AG10803 (cell line): ENCODE measurements at places on chromosomes 7 and 10.

DNA sequence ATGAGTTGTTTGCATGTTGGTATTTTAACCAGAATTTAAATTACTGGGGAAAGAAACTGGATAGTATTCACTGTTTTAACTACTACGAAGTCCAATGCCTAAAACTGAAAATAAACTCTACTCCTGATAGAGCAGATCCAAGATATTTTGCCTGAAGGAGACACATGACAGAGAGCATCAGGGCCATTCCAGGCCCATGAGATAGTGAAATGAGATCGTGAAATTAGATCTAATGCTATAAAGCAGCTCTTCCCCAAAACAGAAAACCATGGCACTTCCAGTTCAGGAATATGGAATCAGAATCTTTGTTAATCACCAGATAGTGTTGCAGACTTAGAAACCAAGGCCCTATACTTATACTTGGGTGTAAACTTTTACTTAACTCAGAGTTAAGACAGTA, 124.3 kb upstream of the CACNA2D1 start:
- no peak for DNase-seq

- DNase-seq, result no peak
Observed at GRCh38 chr10:101080933-101081931, 19.4 kb downstream of the KAZALD1 start.

DNA sequence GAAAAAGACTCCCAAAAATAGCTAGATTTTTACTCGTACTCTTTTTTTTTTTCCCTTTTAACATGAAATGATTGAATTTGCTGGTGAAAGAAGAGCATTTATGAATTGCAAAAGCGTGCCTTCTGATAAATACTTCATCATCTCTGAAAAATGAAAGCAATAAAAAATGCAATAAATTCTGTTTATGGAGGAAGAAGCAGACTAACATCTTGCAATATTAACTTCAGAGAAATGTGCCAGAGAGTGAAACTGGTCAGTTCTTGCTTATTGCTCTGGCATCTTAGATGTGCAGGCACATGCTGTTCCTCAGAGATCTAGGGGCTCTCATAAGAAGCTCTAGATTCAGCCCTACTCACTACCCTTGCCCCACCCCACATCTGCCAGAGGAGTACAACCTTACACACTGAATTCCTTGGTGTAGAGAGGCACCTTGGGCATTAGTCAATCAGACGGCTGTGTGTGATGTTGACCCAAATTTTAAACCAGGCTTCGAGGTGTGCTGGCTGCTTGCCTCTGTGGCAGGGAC, 891.1 kb upstream of the GHITM start:
- DNase-seq, result peak; percentile 1

- no peak for DNase-seq
Observed at GRCh38 chr10:113866551-113867394, 12.3 kb downstream of the NHLRC2 start.

GRCh38 chr10:125548878-125549277, 134.1 kb downstream of the TEX36 start:
- no peak for DNase-seq

- DNase-seq, result peak; percentile 89
Observed at GRCh38 chr7:7564323-7564780, 2.3 kb upstream of the MIOS start.

DNA sequence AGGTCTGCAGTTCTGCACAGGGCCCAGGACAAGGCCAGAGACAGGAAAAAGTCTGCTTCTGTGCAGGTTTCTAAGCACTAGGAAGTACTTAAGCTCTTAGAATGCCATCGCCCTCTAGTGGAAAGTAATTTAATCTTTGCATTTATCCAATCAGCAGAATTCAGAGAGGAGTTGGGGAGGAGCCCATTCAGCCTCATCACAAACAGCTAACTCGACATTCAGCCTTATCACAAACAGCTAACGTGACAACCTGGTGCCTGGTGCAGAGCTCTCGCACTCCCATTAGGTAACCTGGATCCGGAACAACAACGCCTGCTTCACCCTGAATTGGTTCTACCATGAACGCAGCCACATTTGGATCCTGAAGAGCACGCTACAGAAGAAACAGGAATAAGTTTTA, 15.2 kb downstream of the OAT start:
- peak; percentile 79 for DNase-seq

DNA sequence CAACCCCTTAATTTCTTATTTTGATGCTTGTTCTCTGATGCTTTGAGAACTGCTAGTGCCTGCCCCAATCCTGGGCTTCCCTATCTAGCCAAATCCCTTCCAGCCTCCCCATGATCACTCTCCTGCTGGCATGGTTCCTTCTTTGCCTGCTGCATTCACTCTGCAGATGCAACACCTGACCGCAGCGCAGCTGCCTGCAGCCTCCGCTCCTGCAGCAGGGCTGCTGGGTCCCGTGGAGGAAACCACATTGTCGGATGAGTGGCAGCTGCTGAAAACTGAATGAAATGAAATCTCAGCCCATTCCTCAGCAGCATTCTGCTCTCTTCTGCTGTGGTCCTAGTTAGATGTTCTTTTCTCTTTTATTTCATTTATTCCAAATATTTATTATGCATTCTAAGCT, 320.3 kb downstream of the CCDC3 start:
- no peak for DNase-seq

DNA sequence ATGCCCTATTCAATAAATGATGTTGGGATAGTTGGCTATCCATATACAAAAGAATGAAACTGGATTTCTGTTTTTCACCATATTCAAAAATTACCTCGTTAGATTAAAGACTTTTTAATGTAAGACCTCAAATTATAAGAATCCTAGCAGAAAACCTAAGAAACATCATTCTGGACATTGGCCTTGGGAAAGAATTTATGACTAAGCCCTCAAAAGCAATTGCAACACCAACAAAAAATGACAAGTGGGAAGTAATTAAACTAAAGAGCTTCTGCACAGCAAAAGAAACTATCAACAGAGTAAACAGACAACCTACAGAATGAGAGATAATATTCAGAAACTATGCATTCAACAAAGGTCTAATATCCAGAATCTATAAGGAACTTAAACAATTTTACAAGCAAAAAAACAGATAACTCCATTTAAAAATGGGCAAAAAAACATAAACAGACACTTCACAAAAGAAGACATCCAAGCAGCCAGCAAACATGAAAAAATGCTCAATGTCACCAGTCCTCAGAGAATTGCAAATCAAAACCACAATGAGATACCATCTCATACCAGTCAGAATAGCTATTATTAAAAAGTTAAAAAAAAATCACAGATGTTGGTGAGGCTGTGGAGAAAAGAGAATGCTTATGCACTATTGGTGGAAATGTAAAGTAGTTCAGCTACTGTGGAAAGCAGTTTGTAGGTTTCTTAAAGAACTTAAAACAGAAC, 309.8 kb downstream of the AHR start:
- DNase-seq, result peak; percentile 78

- peak; percentile 42 for DNase-seq
Observed at GRCh38 chr7:54811846-54812254, 52.8 kb upstream of the SEC61G start.

DNA sequence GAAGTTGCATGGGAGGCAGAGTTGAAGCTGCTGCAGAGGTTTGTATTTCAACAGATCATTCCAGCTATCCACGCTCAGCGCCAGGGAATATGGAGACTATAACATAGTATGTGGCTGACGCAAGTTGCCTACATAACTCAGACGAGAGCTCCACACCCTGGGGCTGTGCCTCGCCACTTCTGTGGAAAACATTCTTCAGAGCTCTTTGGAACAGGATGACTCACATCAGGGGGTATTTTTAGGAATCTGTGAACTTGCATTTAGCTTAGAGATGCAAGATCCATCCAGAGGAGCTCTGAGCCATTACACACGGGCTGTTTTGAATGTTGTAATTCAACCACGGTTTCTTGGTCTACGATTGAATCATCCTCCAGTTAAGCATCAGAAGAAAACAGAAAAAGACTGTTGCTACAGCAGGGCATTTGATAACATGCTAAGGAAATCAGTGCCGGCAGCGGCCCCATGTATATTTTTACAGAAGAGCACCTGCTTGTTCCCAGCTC, 481.5 kb upstream of the AKR1E2 start:
- DNase-seq, result peak; percentile 100

GRCh38 chr10:69974551-69975155, 78.0 kb upstream of the MACROH2A2 start:
- DNase-seq, result peak; percentile 72

DNA sequence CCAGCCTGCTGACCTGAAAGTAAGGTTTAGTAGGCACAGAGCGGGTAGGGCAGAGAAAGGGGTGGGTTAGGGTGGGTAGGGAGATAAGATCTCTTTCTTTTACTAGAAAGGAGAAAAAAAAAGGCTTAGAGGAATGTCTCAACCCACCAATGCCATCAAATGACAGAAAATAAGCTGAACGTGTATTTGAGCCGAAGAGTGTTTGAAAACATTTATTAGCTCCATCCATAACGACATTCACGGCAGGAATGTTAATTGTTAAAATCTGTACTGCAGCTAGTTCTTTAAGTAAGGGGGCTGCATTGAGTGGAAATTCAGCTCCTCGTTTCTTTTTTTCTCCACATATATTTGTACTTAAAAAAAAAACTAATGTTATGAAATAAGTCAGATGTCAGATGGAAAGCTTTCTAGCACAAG, 63.7 kb upstream of the ARID5B start:
- no peak for DNase-seq

DNA sequence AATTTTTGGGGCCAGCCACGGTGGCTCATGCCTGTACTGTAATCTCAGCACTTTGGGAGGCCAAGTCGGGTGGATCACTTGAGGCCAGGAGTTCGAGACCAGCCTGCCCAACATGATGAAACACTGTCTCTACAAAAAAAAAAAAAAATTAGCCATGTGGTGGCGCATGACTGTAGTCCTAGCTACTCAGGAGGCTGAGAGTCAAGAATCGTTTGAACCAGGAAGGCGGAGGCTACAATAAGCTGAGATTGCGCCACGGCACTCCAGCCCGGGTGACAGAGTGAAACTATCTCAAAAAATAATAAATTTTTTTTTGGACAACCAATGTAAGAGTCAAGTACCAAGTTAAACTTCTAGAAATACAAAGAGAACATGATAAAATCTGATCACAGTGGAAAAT, 164.6 kb downstream of the AVL9 start:
- DNase-seq, result no peak

- DNase-seq, result no peak
Observed at GRCh38 chr7:41131956-41132355, 570.9 kb downstream of the INHBA start.

- no peak for DNase-seq
Observed at GRCh38 chr7:16851829-16852228, 30.0 kb downstream of the AGR3 start.

- no peak for DNase-seq
Observed at GRCh38 chr10:21130683-21131442, 233.8 kb upstream of the NEBL start.

DNA sequence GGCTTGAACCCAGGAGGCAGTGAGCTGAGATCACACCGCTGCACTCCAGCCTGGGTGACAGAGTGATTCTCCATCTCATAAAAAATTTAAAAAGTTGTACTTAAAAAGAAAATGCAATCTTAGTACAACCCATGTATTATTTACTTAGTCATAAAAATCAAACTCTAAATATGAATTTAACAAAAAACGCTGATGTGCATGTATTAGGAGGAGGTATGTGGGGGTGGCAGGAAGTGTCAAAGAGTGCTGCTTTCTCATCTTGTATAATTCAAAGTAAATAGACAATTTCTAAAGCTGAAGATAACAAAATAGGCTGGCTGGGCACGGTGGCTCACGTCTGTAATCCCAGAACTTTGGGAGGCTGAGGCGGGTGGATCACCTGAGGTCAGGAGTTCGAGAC, 81.0 kb upstream of the NRBF2 start:
- no peak for DNase-seq

DNA sequence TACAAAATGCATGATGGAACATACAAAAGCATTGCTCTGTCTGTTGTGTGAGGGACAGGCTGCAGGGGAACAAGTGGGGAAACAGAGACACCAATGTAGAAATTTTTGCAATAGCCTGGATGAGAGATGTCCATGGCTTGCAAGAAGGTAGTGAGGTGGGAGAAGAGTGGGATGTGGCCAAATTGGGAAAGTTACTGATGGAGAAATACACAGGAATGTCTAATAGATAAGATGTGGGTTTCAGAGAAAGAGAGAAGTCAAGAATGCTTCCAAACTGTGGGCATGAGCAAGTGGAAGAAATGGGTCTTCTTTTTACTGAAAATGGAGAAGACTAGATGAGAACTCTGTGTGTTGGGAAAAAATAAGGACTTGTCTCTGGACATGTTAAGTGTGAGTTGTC, 592.7 kb downstream of the TNS3 start:
- no peak for DNase-seq

DNA sequence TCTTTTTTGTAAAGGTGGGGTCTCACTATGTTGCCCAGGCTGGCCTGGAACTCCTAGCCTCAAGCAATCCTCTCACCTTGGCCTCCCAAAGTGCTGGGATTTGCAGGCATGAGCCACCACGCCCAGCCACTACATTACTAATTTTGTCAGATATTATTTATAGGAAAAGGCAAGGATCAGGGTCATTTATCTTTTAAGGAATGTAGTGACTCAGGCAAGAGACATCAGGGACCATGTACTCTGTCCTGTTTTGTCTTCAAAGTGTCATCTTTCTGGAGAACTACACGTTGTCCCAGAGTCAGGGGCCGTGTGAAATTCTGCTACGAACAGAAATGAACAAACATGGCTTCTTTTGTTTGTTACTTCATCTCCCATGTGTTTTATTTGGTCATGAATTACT, 105.3 kb downstream of the NPTX2 start:
- no peak for DNase-seq

- DNase-seq, result peak; percentile 83
Observed at GRCh38 chr10:33460505-33461294, 126.2 kb upstream of the NRP1 start.

DNA sequence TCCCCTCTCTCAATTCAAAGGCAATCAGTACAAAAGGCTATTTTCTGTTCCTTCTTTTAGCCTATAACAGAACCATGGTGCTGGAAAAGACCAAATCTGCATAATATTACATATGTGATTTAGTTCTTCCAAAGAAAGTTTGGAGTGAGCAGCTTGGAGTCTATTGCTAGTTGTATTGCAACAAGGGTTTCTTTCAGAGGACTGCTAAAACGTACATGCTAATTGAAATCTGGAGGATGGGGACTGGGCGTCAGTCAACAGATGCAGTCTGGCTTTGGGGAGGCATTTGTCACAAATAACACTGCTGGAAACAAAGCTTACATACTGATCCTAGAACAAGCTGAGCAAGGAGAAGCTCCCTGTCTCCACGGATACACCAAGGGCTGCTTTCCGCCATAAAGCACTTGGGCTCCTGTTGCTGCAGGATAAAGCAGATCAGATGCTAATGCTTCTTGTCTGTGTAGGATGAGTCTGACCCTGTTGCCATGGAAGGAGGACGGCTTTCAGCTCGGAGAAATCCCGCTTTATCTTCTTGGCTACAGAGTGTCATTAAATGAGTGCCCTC, 883.5 kb downstream of the SORCS1 start:
- DNase-seq, result no peak
